ENCODE measurements at places on chromosomes 13 and 19. TPM values are rescaled to one million over a fixed set of nuclear protein-coding genes. Genes with fewer than 3 reads are reported as not detected.

DNA sequence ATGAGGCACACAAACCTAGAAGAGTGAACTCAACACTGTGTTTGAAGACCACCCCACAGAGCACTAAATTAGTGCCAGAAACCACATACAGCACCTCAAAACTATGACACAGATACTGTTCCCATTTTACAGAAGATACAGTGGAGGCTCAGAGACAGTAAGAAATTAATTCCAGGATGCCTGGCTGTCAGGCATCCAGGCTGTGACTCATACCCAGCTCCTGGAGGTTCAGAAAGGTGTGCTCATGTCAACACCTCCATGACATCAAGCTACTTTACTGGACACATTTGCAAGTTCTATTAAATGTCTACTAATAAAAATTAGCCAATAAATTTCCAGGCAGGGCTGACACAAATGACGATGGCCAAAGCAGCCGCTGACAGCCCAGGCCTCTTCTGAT lies 176.3 kb downstream of the ABCC4 start:
- H3K4me1 ChIP-seq = peaks cover 4% of the 10 kb centered on the region
- H3K4me3 ChIP-seq = no peak overlapping the region
- DNase-seq = no peak
- H3K36me3 ChIP-seq = no peaks in the 10 kb centered on the region

GRCh38 chr13:50910485-50910805 lies 854 bp downstream of the RNASEH2B start:
- H3K27ac ChIP-seq = peak overlapping the region; percentile 88
- H3K27me3 ChIP-seq = no peaks in the 10 kb centered on the region
- no peaks in the 10 kb centered on the region for H3K36me3 ChIP-seq
- DNase-seq = peak; percentile 79

DNA sequence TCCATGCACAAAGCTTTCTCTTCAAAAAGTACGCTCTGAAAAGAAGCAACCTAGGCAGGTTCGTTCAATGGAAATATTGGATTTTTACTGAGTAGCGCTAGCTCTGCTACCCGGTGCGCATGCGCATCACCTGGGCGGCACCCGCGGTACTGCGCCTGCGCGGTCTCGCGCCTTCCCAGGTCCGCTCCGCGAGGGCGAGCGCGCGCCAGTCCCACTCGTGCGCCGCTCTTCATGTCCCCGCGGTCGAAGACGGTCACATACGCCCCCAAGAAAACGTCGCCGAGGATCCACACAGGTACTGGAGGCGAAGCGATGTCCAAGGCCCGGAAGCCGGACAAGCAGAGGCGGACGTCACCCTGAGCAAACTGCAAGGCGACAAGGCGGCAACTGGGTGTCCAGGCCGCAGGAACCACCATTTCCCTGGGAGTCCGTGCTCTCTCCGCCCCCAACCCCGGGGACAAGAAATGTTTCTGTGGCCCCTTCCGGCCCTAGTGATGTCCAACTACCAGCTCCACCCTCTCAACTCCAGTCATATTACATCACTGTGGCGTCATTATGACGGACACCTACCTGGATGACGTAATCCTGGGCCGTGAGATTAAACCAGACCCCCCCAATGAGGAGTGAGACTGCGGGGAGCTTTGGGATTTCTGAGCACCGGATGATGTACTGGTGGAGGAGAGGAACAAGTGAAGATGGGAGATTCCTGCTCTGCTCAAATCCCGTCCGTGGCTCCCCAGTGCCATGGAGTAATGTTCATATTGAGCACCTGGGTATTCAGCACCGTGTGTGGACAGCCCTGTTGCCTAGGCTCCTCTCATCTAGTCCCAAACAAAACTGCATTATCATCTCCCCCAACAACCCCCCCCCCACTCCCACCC lies 4.8 kb upstream of the KCNC3 start:
- peaks cover 9% of the 10 kb centered on the region for H3K4me1 ChIP-seq
- peak; percentile 100 for DNase-seq
- no peaks in the 10 kb centered on the region for H3K36me3 ChIP-seq
- peaks cover 33% of the 10 kb centered on the region for H3K27me3 ChIP-seq
- H3K4me3 ChIP-seq = peak overlapping the region; percentile 66

DNA sequence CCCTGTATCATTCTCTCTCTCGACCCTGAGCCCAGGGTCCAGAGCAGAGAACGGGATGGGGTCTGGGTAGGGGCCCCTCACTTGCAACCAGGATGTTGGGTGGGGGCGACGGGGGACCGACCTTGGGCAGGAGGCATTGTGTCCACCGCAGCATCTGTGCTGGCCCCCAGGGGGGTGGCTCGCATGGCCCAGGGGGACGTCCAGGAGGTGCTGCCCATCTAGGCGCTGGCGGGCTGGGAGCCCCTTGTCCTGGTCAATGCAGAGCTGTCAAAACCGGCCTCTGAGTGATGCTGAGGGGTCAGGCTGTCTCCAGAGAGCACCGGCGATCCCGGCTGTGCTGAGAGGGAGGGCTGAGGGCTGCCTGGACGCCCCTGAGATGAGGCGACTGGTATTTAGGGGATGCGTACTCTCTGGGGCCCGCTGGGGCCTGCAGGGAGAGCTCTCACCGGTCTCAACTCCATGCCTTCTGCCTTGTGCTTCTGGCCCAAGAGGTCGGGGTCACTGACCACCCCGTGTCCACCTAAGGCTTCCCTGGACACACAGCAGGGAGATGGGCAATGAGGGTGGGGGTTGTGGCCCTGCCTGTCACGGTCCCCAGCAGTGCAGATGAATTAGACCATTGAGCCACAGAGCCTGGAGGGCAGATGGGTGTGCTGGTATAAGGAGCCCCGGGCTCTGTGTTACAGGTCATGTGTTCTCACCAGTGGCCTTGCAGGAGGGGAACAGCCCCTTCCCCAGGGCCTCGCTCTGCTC lies 8.6 kb downstream of the RPS9 start:
- H3K36me3 ChIP-seq = peaks cover 44% of the 10 kb centered on the region
- no peaks in the 10 kb centered on the region for H3K27me3 ChIP-seq
- H3K4me1 ChIP-seq = peaks cover 58% of the 10 kb centered on the region
- peak; percentile 69 for DNase-seq
- peak overlapping the region; percentile 87 for H3K27ac ChIP-seq

- H3K4me1 ChIP-seq = no peaks in the 10 kb centered on the region
- H3K36me3 ChIP-seq = no peaks in the 10 kb centered on the region
- no peak overlapping the region for H3K4me3 ChIP-seq
- H3K27me3 ChIP-seq = no peaks in the 10 kb centered on the region
Observed at GRCh38 chr13:91739751-91740150, 341.3 kb downstream of the GPC5 start.

- no peaks in the 10 kb centered on the region for H3K27me3 ChIP-seq
- H3K4me1 ChIP-seq = peaks cover 11% of the 10 kb centered on the region
- H3K27ac ChIP-seq = no peak overlapping the region
- no peaks in the 10 kb centered on the region for H3K36me3 ChIP-seq
- no peak for DNase-seq
- H3K4me3 ChIP-seq = peak overlapping the region; percentile 34
Observed at GRCh38 chr13:80305737-80306136, 35.2 kb downstream of the SPRY2 start.

DNA sequence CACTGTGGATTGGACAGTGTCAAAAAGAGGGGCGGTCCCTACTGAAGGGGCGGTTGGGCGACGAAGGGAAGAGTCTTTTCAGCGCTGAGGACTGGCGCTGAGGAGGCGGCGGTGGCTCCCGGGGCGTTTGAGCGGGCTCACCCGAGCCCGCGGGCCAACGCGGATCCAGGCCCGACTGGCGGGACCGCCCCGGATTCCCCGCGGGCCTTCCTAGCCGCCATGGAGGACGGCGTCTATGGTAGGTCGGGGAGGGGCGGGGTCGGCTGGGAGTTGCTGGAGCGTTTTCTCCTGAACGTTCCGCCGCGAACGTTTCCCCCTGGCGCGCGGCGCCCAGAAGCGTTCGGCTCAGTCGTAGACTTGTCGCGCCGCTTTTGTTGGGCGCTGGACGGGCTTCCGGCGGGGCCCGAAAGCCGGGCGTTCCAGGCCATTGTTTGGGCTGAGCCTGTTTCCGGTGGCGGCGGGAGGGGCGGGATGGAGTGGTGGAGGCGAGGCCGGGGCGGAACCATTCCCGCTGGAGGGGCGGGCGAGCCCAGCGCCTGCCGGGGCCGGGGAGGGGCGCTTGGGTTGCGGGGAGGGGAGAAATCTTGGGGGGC lies at the start of gene CYTH2:
CYTH2 (plus strand) TSS at position 81 of the 593 bp plus-strand sequence; CDS start at position 220, 139 bp downstream.
- H3K4me3 ChIP-seq = peak within 1 kb of the TSS; percentile 95
- H3K27me3 ChIP-seq = no peaks in the 10 kb centered on the region
- peak; percentile 98 for DNase-seq
- peaks cover 25% of the 10 kb centered on the region for H3K4me1 ChIP-seq
- H3K27ac ChIP-seq = peak within 1 kb of the TSS; percentile 79

The FFAR1 gene
- not detected for total RNA-seq

DNA sequence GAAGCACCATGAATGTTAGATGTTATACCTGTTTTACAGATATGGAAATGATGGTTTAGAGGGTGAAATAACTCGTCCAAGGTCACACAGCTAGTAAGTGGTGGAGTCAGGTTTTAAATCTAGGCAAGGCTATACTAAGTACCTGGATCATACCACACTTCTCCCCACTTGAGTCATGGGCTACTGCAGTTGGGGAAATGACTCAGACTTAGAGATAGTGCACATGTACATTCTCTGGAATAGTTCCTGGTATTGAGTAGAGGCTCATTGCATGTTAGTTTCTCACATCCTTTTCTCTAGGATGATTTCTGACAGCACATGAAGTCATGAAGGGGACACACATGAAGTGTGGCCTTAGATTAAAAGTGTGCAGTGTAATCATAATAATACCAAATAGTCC lies 76.2 kb upstream of the TNFSF11 start:
- H3K27ac ChIP-seq = no peak overlapping the region
- H3K36me3 ChIP-seq = no peaks in the 10 kb centered on the region
- peaks cover 14% of the 10 kb centered on the region for H3K4me1 ChIP-seq
- no peak overlapping the region for H3K4me3 ChIP-seq

DNA sequence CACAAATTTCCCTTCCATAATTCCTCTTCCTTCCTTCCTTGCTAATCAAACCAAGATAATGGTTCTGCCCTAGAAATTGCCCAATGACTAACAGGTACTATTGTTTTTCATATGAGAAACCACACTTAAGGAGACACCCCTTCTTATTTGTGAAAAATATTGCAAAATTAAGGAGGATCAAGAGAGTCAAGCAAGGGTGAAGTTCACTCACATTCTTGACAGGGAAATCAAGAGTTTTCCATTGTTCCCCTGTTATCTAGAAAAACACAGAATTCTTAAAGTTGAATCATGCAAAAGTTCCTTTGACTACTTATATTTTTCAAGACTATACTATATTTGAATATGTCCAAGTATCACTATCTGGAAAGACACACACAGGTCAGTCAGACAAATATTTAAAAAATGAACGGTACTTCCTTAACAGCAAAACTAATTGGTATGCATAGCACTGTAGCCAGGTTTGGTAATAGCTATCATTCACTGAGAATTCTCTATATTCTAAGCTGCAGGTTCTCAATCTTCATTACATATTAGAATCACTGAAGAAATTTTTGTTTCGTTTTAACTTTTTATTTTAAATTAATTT lies 897.2 kb downstream of the DIAPH3 start:
- H3K4me1 ChIP-seq = no peaks in the 10 kb centered on the region
- DNase-seq = no peak

The TTC9B gene
- total RNA-seq = not detected

DNA sequence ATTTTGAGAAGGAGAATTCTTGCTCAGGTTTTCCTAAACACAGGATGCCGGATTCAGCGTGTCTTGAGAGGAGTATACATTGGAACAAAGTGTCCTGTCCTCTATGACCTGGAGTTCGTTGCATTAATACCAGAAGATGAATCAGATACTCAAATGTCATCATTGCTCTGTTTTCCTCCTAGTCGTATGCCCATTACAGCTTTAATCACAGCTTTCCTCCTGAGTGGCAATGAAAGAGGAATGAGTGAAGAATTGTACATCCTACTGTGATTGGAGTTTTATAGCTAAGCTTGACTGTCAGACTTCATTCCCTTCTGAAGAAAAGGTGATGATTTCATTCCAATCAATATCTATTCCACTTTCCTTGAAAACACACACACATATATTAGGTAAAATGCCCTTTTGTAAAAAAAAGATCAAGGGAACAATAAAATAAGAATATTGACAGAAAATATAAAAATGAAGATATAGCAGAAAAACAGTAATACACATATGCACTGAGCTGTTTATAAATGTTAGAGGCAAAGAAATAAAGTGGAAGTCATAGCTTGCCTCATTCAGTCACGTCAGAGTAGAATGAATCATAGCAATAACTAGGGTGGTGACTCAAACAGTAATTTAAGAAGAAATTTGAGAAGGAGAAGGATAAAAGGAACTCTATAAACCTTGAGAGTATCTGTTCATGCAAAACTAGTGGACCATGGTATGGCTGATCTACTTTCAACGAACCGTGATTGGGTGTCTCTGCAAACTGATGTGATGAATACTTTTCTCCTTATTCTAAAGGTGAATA lies 501.5 kb downstream of the SUCLA2 start:
- DNase-seq = peak; percentile 92
- H3K4me3 ChIP-seq = peak overlapping the region; percentile 8
- H3K36me3 ChIP-seq = no peaks in the 10 kb centered on the region
- peak overlapping the region; percentile 66 for H3K27ac ChIP-seq

The TNFSF13B gene
- 2.2 TPM for total RNA-seq

GRCh38 chr13:39879286-39880035 lies 224.0 kb downstream of the COG6 start:
- H3K4me3 ChIP-seq = no peak overlapping the region
- peaks cover 24% of the 10 kb centered on the region for H3K4me1 ChIP-seq
- H3K27ac ChIP-seq = no peak overlapping the region
- no peaks in the 10 kb centered on the region for H3K27me3 ChIP-seq
- no peaks in the 10 kb centered on the region for H3K36me3 ChIP-seq

GRCh38 chr13:85543144-85543543 lies 256.1 kb downstream of the SLITRK6 start:
- no peaks in the 10 kb centered on the region for H3K27me3 ChIP-seq
- H3K36me3 ChIP-seq = no peaks in the 10 kb centered on the region
- H3K4me3 ChIP-seq = no peak overlapping the region
- H3K27ac ChIP-seq = no peak overlapping the region
- H3K4me1 ChIP-seq = no peaks in the 10 kb centered on the region

The SIAH3 gene
- total RNA-seq = not detected

The CGB1 gene
- total RNA-seq = 0.29 TPM

- no peak for DNase-seq
- no peaks in the 10 kb centered on the region for H3K27me3 ChIP-seq
- H3K27ac ChIP-seq = no peak overlapping the region
- H3K36me3 ChIP-seq = peaks cover 36% of the 10 kb centered on the region
Observed at GRCh38 chr13:46010148-46010547, 42.4 kb downstream of the ZC3H13 start.

- DNase-seq = no peak
- no peaks in the 10 kb centered on the region for H3K27me3 ChIP-seq
- no peak overlapping the region for H3K27ac ChIP-seq
- H3K4me1 ChIP-seq = no peaks in the 10 kb centered on the region
Observed at GRCh38 chr13:44786756-44787155, 202.5 kb downstream of the NUFIP1 start.

The MISP gene
- total RNA-seq = 0.59 TPM

DNA sequence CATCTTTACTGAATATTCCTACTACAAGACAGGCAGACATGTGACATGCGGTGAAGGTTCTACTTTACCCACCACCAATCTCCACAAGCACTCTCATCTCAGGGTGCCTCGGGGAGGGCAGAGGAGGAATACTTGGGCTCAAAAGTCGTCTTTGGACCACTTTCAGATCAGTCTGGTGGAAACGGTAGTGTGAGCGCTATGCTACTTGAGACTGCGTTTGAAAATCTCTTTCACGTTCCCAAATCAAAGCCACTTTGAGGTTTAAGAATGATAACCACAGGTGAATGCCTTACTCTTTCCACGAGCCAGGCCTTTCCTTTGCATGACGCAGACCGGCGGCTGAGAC lies 1.5 kb upstream of the SOX1 start:
- no peak overlapping the region for H3K27ac ChIP-seq
- no peaks in the 10 kb centered on the region for H3K4me1 ChIP-seq
- H3K36me3 ChIP-seq = no peaks in the 10 kb centered on the region
- DNase-seq = peak; percentile 82
- H3K27me3 ChIP-seq = peaks cover 76% of the 10 kb centered on the region

GRCh38 chr13:41696163-41697003 lies 239.0 kb downstream of the RGCC start:
- no peaks in the 10 kb centered on the region for H3K36me3 ChIP-seq
- H3K27ac ChIP-seq = peak overlapping the region; percentile 93
- H3K4me3 ChIP-seq = no peak overlapping the region
- no peaks in the 10 kb centered on the region for H3K27me3 ChIP-seq

Measured in osteoblast (primary cell).